ENCODE measurements at places on chromosomes 6 and 20.

DNA sequence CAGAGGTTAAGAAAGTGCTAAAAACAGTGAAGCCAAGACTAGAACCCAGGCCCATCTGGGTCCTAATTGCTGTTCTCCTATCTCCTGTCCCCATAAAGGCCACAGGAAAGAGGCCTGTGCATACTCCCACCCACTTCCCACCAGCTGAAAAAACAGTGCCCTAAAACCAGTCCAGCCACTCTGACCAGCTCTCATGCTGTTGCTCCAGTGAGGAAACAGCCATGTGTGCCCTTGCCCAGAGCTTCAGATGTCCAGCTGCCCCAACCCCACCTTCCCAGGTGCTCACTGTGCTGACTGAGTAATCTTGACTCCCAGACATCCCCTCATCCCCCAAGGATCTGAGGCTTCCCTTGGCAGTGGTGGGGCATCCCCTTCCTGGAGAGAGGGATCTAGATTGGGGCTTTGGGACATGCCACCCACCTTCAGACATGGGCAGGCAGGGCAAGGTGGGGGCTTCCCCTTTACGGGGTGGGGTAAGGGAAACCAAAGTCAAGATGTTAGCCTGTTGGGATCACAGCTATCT lies 28.7 kb downstream of the KCNK5 start:
- no peak for ATAC-seq

- ATAC-seq: no peak
Measured at GRCh38 chr6:62324834-62325233, 38.8 kb upstream of the KHDRBS2 start.

GRCh38 chr6:42162384-42162783 lies 10.8 kb upstream of the GUCA1A start:
- no peak for ATAC-seq

- no peak for ATAC-seq
Measured at GRCh38 chr20:35541118-35541782, 628 bp upstream of the ERGIC3 start.

DNA sequence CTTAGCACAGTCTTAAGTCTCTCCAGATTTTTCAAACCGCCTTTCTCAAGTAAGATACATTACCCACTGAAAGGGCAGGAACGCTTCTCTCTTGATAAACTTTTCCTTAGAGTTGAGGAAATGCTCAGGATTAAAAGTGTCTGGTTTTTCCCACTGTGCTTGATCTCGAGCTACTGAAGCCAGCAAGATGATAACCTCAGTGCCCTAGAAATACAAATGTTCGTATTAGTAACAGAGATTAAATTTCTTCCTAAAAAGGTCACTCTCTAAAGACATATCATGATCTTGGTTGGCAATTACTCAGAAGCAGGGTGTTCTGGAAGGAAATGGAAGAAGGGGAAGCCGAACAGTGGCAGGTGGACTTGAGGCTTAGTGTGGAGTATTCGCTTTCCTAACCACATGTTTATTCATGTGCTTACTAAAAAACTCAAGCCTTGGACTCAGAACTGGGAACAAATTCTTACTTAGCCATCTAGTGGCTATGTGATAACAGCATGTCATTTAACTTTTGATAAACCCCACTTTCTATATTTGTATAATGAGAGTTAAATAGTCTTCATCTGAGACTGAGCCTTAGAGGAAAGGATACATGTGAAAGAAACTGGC lies 20.1 kb downstream of the C6orf141 start:
- ATAC-seq: no peak

GRCh38 chr20:23434521-23435313 lies 4.8 kb upstream of the CSTL1 start:
- no peak for ATAC-seq

DNA sequence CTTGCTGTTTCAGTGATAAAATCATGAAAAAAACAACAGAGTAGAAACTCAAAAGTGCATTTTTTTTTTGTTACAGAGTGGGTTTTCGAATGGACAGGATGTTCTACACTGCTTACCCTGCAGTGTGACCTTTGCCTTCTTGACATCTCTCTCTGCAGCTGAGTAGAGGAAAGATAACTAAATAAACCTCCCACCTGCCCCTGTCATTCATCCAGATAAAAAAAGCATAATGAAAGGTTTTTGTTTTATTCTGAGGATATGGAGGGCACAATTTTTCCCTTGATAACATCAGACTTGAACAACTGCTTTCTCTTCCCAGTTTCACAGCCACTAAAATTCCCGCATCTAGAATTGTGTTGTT lies 193.6 kb upstream of the FOXQ1 start:
- no peak for ATAC-seq

DNA sequence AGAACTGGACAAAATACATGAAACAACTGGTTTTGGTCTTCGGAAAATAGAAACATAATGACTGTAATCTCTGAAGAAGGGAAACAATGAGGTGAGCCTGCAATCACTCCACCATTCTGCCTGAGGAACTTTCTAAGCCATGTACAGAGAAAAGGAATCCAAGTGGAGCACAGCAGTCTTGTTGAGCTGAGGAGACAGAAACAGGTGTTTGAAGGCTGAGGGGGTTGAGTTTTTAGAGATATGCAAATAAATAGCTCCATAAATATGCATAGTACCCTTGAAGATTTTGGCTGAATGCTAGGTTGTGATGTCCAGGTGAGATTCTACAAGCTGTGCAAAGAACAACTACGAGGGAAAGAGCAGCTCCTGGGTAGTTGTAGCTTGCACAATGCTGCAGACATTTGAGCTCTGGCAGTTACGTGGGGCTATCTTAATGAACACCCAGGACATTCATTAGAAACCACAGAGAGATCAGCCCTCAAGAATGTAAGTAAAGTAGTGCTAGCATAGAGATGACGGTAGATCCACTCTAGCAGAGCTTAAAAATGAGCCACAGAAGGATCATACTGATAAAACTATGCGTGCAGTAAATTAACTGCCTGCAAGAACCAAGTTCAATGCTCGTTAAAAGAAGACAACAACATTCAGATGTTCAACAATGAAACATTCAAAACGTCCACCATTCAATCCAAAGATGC lies 24.3 kb downstream of the TUBB2B start:
- no peak for ATAC-seq

DNA sequence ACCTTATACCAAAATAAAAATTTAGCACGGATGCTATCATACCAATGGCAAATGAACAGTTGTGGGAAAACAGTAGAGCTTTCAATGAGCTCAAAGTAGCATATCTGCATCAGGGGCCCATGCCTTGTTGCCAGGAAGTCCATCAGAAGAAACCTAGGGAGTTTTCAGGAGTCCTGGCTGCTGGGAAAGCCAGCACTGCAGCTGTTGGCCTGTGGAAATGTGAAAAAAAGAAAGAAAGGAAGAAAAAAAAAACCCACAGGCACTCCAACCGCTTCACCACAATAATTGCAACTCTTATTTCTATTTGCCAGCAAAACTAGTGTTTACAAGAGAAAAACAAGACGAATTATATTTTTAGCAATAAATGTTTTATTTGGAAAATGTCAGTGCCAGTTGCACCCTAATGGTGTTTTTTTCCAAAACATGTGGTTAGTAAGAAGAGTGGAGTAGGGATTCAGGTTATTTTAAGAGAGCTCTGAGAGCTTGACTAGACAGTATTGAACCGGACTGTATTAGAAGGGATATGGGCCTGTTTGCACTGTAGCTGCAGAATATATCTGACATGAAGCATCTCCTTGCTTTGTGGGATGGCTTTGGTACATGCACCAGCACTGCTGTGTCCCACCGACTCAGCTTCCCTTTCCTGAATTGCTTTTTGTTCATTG lies 137.3 kb downstream of the CCDC170 start:
- no peak for ATAC-seq

GRCh38 chr6:89793586-89793985 lies 26.0 kb downstream of the MDN1 start:
- ATAC-seq: no peak

DNA sequence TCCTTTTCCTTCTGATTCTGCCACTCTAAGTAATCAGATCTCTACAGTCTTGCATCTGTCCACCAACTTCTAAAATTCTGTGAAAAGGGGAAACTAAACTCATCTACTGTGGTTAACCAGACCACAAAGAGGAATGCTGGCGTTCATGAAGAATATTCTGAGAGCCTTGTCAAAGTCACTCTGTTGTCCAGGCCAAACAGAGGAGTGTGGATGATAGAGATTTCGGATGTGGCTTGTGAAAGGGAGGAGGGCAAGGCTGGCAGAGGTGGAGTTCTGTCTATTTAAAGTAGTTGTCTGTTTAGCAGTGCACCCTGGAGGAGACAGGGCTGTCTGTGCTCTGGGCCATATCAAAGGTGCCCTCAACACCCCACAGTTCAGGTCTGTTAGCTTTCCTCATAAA lies 33.9 kb downstream of the CCN2 start:
- ATAC-seq: no peak

DNA sequence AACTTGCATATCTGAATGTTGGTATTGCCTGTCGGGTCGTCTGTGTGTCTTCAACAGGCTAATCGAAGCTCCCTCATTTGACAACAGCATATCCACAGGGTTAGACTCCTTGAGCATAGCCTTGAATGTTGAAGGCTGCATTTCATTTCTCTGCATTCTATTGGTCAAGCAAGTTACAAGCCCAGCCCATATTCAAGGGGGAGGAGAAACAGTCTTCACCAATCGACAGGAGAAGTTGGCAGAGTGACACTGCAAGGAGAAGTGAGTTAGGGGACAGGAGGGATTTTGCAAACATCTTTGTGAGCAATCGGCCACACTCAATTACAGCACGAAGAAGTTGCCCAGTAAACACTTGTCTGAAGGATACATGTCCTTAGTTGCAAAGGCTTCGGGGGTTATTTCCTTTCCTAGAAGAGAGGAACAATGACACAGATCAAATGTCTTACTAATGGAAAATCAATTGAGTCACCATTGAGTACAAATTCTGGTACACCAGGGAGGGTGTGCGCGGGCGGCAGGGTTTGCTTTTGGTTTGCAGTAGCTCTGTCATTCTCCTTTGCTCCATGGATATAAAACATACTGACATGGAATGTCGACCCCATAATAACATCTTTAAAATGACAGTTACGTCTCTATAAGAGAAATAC lies 60.6 kb upstream of the NT5E start:
- ATAC-seq: no peak

DNA sequence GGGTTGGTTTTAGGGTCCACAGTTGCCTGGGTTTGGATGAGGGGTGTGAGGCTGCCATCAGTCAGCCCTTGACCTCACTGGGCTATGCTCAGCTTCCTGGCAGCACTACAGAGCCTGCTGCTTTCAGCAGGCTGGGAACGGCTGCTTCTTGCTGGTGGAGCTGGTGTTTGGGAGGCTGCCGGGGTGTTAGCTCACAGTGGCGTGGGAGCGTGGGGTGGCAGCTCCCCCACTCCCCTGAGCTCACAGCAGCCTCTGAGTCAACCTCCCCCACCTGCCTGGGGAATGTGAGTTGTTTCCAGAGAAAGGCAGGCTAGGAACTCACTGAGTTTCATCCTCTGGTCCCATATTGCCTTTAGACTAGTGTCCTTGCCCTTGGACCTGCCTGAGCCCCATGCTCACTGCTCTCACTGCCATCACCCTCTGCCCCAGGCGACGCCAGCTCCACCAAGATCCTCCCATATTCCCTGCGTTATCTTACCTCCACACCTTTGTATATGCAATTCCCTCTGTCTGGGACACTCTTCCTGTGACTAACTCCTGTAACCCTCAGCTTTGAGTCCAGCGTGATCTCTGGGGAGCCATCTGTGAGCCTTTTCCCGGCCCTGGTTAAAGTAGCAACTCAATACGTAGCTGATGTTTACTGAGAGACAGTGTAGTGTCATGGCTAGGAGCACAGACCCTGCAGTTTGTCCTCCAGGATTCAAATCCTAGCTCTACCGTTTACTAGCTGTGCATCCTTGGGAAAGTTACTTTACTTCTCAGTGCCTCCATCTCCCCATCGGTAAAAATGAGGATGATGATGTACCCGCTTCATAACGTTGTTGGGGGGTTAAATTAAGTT lies 34.8 kb downstream of the PPP1R16B start:
- no peak for ATAC-seq

DNA sequence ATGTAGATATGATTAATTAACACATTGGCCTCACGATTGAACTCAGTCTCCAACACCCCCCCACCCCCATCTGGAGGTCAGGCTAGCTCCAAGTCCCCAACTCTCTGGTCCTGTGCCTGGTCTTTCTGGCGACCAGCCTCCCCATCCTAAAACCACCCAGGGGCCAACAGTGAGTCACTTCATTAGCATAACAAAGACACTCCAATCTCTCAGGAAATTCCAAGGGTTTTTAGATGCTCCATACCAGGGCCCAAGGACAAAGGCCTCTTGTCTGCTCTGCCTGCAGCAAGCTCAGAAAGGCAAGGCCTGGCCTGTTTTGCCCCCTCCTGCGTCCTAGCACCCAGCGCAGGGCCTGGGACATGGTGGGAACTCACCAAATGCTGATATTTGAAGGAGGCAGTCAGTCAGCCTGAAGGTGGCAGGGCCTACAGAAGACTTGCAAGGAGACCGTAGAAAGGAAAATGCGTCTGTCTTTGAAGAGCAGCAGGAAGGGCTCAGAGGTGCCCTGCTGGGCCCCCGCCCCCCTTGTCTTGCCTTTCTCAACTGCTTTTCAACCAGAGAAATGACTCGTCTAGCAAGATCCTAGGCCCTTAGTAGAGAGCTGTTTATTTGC lies 184.7 kb downstream of the CDH4 start:
- ATAC-seq: no peak

- ATAC-seq: no peak
Measured at GRCh38 chr6:45432977-45433376, 55.2 kb upstream of the SUPT3H start.

DNA sequence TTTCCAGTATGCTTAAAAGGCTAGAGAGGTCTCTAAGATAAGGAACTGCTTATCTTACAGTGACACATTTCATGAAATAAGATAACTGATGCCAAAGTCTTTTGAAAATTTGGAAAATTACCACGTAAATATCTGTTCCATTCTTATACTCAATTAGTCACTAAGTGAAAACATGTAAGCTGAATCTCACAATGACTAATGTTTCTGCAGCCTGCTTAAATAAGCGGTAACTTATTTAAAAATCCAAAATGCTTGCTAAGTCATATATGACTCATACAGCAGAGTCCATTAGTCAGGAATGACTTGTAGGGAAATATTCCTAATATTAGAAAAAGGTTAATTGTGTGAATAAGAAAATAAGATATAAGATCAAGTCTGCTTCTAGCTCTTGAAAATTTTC lies 27.8 kb upstream of the LGSN start:
- ATAC-seq: no peak

DNA sequence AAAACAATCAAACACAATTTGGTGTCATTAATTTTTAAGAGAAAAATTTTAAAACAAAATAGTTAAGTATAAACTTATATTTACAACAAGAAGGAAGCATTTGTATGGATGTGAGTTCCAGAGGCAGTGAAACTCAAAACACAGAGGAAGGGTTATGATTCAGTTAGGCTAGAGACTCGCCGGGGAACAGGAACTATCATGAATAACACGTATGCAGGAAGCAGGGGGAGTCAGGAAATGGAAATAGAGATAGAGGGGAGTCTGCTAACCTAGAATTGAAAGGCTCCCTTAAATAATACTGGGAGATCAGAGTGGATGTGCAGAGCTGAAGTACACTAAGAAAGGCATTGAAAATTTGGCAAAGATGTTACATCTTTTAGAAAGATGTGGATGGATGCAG lies 14.2 kb upstream of the HLA-DRB1 start:
- ATAC-seq: no peak
